ENCODE measurements at places on chromosomes 7 and 10. TPM values are rescaled to one million over a fixed set of nuclear protein-coding genes. Genes with fewer than 3 reads are reported as not detected.

DNA sequence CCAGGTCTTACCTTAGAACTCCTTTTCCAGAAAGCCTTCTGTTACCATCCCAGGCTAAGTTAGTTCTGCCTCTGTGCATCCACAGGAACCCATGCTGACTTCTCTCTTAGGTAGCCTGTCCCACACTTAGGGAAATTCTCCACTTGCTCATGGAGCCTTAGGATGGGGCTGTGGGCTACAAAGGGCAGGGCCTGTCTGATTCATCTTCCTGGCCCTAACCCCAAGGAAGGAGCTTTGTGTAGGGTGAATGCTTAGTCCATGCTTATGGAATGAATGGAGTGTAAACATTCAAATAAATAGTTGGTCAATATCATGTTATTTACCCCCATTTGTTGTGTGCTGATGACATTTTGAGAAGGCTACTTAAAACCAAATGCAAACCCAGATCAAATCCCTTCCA is 54.7 kb downstream of the EMX2 start:
- no peak for DNase-seq

- DNase-seq: peak; percentile 30
Measured at GRCh38 chr7:93055543-93056107, 62.2 kb downstream of the SAMD9 start.

DNA sequence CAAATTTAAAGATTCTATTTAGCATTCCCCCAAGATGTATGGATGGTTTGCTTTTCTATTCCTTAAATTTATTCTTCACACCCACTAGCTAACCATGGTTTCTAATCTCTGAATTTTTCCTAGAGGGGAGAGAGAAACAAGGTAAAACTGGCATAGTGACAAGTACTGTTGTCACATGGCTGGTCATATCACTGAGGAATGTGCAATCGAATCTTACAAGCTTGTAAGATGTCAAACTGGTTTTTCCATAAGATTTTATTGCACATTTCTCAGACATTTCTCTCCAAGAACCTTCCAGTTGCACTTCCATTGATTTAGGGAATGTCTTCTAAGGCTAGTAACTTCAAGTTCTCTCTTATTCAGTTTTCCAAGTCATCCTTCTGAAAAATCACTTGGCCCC is 89.8 kb downstream of the MBL2 start:
- DNase-seq: no peak

GRCh38 chr7:6530626-6531491 is 20.4 kb downstream of the GRID2IP start:
- no peak for DNase-seq

GRCh38 chr7:9217204-9217603 is 783.8 kb downstream of the NXPH1 start:
- no peak for DNase-seq

DNA sequence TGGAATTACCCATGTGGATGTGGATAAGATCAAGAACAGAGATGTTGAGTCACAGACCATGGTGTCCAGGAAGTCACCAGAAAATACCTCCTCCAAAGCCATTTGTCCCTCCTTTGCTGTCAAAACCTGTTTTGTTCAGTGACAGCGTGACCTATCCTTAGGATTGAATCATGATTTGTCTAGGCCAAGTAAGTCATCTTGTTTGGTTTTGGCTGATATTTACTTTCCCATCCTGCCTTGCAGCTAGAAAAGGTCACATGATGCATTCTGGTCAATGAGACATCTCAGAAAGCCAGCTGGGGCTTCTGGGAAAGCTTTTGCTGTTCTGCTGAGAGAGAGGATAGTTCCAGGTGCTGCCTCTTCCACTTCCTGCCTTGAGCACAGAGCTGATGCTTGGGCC is 225.3 kb upstream of the ZMIZ1 start:
- DNase-seq: no peak

DNA sequence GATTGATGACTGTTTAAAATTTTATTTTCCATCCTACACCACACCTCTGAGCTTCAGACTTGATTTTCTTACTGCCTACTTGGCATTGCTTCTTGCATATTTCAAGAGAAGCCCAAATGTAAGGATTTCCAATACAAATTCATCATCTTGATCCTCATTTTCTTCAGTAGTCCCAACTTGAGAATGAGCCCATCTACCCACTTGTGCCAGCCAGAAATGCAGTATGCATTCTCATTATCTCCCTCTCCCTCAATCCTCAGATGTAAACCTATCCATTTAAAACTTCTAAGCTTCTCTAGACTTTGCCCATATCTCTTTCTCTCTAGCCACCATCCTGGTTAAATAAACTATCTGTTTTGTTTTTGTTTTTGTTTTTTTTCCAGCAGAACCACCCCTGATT is 22.4 kb upstream of the EGFR start:
- no peak for DNase-seq

The SUGCT gene
- total RNA-seq: 3.3 TPM

The SPDYE1 gene
- not detected for total RNA-seq

The PPP1R3A gene
- total RNA-seq: not detected

The CYP2C19 gene
- not detected for total RNA-seq

The ZNF783 gene
- 3.7 TPM for total RNA-seq

The FKBP6 gene
- not detected for total RNA-seq

The MKX gene
- total RNA-seq: 185 TPM

All from A172 (cell line).